NK-92 treated with Interleukin-12 subunit alpha and Interleukin-12 subunit beta, amount 100 ng/mL, for 24 hours (cell line): ENCODE measurements at places on chromosomes 5 and 9.

GRCh38 chr9:110755179-110755578 is 86.6 kb downstream of the MUSK start:
- no peak for DNase-seq

DNA sequence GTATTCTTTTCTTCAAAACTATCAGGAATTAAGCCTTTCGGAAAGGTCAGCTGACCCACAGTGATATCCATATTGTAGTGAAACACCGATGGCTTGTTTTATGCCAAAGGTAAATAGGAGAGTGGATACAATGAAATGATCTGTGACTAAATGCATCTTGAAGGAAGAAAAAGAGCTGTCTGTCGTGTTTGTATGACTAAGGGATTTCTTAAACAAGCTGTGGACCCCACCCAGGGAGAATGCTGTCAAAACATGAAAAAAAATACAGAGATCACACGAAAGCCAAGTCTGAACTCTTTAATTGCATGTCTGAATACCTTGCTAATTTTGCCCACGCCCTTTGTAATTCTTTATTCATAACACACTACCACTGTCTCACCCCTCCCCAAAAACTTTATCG is 286.4 kb upstream of the WWC1 start:
- DNase-seq = no peak

DNA sequence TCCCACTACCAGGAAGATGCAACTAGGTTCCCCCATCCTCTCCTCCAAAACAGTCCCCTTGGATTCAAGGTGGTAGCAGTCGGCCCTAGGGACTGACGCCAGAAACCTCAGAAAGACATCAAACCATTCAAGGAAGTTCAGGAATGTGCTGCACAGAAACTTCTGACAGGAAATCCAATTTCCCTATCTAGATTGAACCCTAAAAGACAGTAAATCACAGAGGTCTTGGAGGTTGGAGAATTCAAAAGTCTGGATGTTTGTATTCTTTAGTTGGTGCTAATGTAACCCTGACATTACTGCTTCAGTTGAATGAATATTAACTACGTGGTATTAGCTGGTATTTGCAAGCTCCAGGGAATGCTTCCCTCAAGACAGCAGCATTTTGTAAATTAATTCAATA is 125.3 kb downstream of the SYK start:
- DNase-seq = no peak

- DNase-seq = no peak
Measured at GRCh38 chr5:90813392-90813791, 254.8 kb downstream of the ADGRV1 start.

DNA sequence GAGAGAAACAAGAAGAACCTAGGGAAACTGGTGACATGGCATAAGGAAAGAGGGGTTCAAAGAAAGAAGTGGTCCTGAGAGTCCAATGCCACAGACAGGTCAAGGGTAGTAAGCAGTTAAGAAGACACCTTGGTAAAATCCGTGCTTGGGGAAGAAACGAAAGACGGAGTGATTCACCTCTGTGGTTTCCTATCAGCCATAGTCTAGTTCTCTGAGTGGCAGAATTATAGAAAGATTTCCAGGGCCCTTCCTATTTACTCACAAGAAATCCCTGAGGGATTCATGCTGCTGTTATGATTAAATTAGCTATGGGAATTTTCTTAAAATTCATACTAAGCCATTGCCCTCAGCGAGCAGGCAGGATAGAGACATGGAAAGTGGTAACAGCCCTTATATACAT is 31.7 kb downstream of the IL33 start:
- no peak for DNase-seq

GRCh38 chr5:116378007-116378776 is 196.4 kb downstream of the SEMA6A start:
- peak; percentile 40 for DNase-seq
